NCI-H2081 (cell line): ENCODE measurements at places on chromosomes 5 and 9.
A peak's percentile ranks its signal among the peaks of the same experiment; 100 is the strongest.

- DNase-seq, result peak; percentile 16
Observed at GRCh38 chr5:177103523-177104253, 17.0 kb downstream of the FGFR4 start.

DNA sequence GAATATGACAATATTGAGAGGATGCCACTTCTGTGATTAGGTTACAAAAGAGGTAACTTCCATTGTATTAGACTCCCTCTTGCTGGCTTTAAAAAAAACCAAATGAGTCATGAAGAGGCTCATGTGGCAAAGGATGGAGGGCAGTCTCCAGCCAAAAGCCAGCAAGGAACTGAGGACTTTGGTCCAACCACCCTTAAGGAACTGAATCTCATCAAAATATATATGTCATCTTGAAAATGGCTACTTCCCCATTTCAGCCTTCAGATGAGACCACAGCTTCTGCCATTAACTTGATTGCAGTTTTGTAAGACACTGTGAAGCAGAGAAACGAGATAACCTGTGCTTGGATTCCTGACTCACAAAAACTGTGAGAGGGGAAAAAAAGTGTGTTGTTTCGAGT lies 15.5 kb upstream of the TRIM32 start:
- DNase-seq, result no peak

DNA sequence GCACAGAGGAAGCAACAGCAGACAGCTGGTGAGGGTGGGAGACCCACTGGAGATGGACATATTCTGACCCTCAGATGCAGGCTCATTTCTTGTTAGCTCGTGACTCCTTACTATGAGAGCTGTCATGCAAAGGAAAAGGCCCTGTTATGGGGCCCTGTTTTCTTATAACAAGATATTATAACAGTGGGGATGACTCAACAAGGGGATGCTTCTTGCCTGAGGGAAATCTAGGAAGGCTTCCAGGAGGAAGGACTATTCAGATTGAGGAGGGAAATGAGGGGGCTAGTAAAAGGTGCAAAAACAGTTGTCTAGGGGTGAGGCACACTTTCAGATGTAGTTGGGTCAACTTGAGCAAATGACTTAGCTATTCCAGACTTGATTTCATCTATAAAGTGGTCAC lies 83.0 kb downstream of the DAB2IP start:
- no peak for DNase-seq

GRCh38 chr5:135269199-135269598 lies 129.8 kb downstream of the MACROH2A1 start:
- DNase-seq, result no peak

DNA sequence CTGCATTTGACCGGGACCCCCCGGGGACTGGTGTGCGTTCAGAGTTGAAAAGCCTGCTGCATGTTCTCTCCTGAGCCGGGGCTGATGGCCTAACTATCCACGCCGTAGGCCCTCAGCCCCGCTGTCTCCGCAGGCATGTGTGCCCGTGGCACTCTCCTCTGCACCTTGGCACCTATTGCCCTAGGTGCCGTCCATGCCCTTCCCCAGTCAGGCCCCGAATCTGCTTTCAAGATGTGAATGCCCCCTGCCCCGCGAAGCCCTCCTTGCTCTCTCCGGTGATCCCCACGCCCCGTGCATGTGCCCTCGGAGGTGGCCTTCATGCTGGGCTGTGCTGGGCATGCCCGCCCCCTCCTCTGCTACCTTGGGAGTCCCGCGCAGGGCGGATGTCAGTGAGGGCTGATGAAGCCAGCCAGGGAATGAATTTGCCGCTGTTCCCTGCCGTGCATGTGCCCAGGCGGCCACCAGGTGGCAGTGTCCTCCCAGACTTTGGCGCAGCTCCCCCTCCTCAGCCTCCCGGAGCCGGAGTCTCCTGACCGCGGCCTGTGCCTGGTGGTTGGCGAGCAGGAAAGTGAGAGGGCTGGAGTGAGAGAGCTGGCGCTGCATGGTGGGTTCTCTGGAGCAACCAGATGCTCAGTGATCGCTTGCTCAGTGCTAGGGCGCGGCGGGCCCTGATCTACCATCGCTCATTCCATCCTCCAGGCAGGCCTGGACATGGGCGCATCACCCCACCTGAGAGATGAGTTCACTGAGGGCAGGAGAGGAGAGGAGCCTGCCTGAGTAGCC lies 112.9 kb upstream of the LMX1B start:
- DNase-seq, result peak; percentile 51

GRCh38 chr9:71891557-71892189 lies 19.3 kb downstream of the ABHD17B start:
- DNase-seq, result no peak

GRCh38 chr9:92716557-92716956 lies 46.6 kb upstream of the IPPK start:
- peak; percentile 33 for DNase-seq

DNA sequence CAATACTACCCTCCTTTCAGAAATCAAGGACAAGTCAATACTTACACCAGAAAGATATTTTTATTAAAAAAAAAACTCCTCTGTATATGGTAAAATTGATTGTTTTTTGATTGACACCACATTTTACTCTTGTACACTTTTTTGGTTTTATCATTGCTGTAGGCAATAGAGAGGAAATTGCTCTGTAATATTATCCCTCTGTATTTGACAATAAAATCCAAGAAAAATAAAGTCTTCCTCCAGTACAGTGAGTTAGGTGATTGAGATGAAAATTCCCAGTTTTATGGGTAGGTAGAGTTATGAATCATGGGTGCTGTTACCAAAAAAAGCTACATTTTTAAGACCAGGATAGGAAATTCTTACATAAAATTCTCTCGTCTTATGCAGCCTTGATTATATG lies 22.6 kb upstream of the CCDC192 start:
- no peak for DNase-seq

DNA sequence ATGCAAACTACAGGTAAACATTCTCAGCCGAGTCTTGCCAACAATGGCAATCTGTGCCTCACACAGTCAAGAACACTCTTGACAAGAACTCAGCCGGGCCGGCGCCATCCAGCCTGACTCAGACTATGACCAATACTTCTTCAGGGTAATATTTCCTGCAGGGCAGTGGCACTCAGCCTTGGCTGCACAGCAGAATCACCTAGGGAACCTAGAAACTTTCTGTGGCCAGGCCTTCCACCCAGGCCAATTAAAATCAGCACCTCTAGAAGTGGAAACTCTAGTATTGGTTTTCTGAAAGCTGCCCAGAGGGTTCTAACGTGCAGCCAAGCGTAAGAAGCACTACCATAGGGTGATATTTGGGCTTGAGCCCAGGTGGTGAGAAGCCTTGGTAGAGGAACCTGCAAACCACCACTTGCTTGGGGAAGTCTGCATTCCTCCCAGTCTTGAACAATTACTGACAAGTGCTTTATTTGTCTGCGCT lies 120.6 kb downstream of the TTLL11 start:
- DNase-seq, result no peak

DNA sequence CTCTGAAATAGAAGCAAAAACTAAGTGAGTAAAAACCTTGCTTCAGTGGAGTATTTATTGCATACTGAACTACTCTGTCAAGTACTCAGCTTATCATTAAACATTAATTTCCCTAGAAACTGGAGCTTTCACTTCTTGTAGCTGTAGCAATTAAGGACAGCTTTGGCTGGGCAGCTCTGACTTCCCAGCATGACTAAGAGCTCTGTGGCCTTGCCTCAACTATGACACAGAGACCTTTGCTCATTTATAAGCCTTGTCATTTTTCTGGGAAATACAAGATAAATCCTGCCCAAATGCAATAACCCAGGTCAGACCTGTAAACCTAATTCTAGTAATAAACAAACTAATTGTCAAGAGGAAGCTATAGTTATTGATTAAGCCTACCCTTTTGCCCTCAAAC lies 65.4 kb upstream of the STK32A start:
- DNase-seq, result no peak

DNA sequence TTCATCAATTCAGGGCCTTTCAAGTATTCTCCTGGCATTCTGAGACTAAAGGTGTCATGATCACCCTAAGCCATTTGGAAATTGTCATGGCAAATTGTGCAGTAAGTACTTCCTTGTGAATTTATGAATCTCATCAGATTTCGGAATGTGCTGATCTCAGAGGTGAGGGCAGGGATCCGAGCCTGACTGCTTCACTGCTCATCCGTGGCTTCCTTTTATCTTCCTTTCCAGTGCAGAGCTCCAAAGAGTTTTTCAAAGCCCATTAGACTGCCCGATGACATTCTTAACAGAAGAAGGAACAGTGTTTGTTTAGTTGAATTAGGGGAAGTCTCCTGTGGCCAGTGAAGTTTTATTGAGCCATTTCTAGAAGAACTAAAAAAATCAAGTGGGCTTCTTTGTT lies 182.8 kb upstream of the GDNF start:
- no peak for DNase-seq

DNA sequence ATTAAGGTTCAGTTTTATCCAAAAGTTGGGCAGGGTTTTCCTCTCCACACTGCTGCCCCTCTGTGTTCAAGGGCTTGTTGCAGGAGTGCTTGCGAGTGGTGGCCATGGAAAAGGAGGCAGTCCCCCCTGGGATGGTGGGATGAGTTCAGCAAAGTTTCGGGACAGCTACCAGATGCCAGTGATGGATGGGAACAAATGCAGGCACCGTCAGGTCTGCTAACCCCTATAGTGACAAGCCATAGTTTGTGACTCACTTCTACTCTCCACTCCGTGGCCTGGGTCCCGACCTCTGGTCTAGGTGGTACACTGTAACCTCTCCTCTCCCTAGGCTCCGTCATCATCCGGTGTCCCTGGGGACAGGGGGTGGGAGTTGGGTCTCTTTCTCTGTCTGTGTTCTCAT lies 3.8 kb upstream of the RNF14 start:
- no peak for DNase-seq
